H7 (cell line): ENCODE measurements at places on chromosomes 6 and 20.

- no peak for DNase-seq
These were observed 28.2 kb downstream of the NCOA3 start for GRCh38 chr20:47529840-47530239.

GRCh38 chr6:166763606-166764472, 136.8 kb upstream of the RPS6KA2 start:
- DNase-seq: peak; percentile 66

- DNase-seq: peak; percentile 51
These were observed 1.1 kb upstream of the GRM1 start for GRCh38 chr6:146027586-146028251.

- no peak for DNase-seq
These were observed 285.4 kb downstream of the SMOC2 start for GRCh38 chr6:168726312-168726856.

DNA sequence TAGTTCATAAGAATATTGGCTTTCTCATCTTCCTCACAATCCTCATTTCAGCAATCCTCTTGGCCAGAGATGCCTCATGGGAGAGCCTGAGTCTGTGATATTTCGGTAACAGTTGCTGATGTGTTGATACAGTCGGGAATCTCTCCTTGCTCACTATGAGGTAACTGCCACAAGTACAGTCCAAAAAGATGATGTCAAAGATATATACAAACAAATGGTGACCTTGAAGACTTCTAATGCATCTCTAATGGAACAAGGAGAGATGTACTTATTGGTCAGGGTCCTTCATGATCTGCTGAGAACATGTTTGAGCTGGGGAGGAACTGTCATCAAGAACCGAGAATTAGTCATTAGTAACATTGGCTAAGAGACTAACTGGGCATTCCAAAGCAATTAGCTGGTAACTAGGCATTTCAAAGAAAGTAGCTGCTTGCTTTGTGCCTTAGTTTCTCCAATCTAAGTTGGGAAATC, 56.1 kb downstream of the FILIP1 start:
- no peak for DNase-seq

DNA sequence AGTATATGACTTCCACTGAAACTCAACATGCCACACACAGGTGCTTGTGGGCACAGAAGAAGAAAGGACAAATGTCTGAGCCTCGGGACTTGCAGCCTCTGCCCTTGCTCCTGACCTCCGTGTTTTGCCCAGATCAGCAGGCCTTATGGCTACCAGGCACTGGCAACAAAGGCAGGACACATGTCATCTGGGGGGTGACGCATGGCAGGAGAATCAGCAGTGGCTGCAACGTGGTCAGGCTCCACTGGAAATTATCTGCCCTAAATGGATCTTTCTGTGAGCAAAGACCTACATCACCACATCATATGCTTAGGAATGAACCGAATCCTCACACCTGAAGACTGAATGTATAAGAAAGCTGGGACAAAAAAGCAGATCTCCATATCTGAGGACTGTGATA, 78.9 kb downstream of the ELOVL5 start:
- no peak for DNase-seq

DNA sequence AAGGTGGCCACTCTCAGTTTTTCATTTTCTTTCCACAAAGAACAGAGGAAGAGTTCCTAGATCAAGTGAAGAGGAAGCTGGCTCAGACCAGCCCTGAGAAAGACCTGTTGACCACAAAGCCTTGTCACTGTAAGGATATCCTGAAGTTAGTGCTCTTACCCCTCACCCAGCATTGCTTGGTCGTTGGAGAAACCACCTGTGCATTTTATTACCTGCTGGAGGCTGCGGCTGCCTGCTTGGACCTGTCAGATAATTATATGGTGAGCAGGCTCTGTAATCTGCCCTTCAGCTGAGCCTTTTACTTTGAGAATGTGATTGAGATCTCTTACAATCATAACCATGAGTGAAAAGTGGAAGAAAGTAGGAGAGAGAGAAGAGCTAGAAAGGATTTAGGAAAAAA, 21.9 kb downstream of the TREML1 start:
- DNase-seq: no peak

GRCh38 chr6:30147096-30147495, 11.2 kb downstream of the TRIM40 start:
- no peak for DNase-seq

DNA sequence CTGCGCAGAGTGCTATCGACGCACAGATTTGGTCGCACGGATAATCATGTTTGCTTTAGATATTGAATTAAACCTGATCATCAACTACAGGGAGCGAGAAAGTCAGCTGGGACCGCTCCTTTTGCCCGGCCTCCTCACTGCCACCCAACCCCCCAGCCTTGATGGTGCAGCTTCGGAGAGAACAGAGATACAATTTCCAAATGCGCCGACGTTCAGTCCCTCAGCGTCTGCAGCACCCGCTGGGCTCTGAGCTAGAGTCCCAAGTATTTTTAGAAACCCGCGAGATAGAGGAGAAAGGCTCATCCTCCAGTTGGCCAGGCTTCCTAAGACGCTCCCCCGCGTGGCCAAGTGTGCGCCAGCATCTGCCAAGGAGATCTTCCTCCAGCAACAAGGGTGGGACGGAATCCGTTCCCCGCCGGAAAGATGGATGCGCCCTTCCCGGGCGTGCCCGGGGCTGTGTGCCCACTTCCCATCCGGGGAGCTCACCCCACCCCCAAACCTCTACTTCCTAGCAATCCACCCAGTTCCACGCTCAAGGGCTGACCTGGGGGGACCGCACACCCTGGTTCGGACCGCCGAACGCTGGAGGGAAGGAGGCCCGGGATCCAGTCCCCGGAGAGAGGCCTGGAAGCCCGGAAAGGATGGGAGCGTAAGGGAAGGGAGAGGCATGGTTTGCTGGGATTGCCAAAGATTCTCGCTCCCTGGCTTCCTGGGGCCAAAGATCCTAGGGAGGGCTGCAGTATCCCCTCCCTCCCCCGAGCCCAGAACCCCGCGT, 4.1 kb downstream of the NKX2-2 start:
- peak; percentile 86 for DNase-seq

DNA sequence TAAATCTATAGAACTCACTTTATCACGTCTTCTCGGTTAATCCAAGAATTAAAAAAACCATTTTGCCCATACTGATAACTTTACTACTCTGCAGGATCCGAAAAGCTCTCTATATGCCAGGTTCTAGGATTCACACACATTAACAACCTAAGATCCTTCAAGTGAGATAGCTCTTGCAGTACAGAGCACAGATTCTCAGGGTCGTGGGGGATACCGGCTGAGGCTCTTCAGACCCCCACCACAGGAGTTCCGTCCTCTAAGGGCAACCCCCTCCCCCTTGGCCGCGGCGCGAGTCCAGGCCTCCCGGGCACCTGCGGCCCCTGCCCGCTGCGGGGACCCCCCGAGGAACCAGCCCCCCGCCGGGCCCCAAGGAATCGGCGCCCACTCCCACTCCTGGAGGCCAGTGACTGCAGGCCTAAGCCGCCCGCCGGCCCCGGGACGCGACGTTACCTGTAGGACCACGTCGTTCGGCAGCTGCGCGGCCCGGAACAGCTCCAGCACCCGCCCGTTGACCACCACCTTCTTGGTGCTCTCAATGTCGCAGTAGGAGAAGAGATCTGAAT, 892 bp downstream of the REPS1 start:
- DNase-seq: no peak

GRCh38 chr6:121608270-121608669, 172.8 kb downstream of the GJA1 start:
- DNase-seq: no peak

GRCh38 chr20:13464702-13465101, 174.0 kb downstream of the TASP1 start:
- no peak for DNase-seq

DNA sequence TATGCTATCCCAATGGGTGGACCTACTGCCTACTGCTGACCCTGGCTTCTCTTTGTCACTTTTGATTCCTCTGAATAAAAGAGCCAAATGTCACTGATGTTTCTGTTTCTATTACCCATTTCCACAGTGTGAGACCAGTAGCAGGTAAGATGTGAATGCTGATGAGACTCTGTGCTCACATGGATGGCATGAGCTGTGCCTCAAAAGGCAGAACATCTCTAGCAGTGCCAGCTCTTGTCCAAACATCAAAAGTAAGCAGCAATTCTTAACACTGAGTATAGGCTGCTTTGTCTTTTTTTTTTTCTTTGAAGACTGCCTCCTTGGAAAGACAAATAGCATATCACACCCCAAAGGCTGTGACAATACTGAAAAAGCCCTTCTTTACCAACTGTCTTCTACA, 459.2 kb upstream of the RUNX2 start:
- DNase-seq: no peak

GRCh38 chr6:44672841-44673240, 285.3 kb downstream of the CDC5L start:
- no peak for DNase-seq

DNA sequence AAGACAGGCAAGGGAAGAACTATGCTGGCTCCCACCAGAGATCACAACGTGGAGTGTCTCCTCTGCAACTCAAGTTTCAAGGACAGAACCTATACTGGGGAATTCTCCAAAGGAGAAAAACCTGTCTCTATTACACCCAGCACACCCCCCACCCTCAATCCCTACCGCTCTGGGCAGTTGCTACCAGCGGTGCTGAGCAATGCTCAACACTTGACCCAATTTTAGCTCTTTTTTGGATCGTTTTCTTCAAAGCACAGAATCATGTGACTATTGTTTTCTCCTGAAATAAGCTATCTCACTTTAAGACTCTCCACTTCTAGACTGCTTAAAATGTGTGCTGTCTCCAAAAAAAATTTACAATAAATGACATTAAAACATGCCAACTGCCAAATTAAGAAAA, 23.3 kb downstream of the MAP7 start:
- DNase-seq: peak; percentile 11

GRCh38 chr20:841568-842546, 8.3 kb downstream of the FAM110A start:
- peak; percentile 88 for DNase-seq

DNA sequence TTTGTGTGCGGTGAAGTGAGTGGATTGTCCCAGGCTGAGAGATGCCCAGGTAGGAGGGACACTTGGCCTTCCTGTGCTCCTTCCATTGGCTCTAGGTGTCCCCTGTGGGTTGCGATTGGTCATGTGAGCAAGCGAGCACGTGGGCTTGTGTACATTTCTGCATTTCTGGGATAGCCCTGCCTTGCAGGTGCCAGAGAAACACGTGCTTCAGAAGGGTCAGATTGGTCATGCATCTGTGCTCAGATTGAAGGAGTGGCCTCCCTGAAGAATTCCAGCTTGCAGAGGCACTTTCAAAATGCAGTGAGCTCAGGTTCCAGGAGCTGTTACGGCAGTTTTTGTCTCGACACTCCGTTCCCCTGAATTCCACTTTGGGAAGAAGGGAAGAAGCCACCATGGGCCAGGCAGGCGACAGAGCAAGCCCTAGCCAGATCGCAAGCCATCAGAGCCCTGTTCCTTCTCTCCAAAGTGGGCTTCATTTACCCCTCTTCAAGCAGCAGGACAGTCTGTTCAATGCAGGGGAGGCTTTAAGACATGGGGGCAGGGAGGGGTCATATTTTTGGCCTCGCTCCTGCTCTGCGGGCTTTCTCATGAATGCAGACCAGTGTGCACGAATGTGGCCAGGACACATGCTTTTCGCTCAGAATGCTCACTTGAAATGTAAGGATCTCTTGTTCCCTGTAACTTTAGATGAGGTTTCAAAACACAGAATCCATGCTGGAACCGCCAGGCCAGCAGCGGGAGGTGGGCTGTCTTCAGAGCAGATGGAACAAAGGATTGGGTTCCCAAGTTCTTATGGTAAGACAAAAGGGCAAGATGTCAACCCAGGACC, 78.6 kb upstream of the AKAP12 start:
- DNase-seq: no peak

- DNase-seq: no peak
These were observed 63.7 kb upstream of the COL21A1 start for GRCh38 chr6:56311061-56311460.

DNA sequence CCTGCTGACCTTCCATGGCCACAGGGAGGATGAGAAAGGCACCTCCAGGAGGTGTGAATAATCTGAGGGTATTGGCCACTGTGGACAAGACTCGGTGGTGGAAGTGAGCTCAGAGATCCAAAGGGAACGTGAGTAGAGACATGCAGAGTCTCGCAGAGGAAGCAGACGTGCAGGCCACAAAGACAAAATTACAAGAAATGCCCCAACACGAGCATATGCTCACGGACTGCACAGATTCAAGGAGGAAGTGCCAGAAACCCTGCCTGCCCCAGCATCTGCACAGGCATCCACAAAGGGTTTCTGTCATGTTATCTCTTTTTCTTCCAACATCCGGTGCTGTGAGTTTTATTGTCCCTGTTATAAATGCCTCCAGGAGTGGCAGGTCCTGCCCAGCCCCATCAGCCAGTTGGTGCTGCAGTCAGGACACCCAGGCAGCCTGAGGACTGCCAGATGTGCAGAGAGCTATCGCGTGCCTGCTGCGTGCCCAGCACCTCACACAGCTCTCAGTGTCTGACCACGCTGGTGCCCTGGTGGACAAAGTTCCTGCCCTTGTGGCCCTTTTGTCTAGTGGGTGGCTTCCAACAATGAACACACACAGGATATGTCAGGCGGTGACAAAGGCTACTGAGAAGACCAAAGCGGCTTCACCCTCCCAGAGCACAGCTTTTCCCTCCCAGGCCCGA, 34.0 kb upstream of the FANCE start:
- no peak for DNase-seq

DNA sequence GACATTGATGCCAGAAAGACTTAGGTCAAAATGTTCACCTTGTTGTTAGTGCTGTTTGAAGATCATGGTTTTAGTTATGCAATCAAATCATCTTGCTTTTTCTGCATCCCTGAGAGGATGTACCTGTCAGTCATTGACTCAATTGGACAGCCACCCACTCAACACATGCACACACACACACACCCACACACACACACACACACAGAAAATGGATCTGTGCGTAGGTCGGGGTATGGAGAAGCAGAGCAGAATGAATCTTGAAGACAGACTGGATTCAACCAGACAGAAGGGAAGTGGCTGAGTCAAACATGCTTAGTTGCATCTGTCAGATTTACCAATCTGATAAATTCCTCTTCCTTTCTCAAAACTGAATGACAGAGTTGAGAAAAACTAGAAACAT, 19.1 kb upstream of the ZSCAN23 start:
- DNase-seq: no peak

GRCh38 chr6:61894536-61894935, 391.5 kb downstream of the KHDRBS2 start:
- no peak for DNase-seq

- DNase-seq: no peak
These were observed 94.6 kb downstream of the TIAM2 start for GRCh38 chr6:155089746-155090145.

DNA sequence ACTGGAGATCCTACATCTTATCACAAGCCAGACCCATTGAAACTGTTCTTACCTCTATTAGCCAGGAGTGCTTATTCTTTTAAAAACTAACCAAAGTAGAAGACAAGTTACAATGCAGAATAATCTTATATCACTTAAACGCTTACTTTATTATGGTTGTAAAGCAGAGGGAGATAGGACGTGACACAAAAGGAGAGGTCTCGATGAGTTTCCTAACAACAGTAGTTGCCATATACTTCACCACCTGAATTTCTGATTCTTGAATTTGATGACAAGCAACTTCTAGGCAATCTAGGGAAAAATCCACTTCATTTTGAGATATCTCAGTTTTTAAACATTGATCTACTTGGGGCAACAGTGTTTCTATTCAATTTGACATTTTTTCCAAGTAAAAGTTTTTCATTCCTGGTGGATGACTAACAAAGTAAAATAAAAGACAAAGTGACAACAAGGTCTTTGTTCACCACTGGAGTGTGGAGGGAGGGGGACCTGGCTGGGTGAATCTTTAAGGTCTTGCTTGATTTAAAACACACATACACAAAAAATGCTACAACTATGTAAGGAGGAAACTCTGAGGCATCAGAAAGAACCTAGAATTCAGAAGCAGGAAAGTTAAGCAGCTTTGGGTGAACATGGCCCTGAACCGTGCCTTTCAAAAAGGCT, 110.9 kb downstream of the SMLR1 start:
- no peak for DNase-seq

GRCh38 chr6:150289454-150290071, 79.2 kb upstream of the IYD start:
- no peak for DNase-seq
